ENCODE measurements at places on chromosomes 2 and 18. TPM values are rescaled to one million over a fixed set of nuclear protein-coding genes. Genes with fewer than 3 reads are reported as not detected.

GRCh38 chr2:238376884-238377391 lies 49.8 kb upstream of the ASB1 start:
- no peak for DNase-seq

GRCh38 chr2:3126911-3127621 lies 250.6 kb downstream of the EIPR1 start:
- no peak for DNase-seq

GRCh38 chr18:62354151-62354550 lies 29.0 kb downstream of the TNFRSF11A start:
- DNase-seq = no peak

DNA sequence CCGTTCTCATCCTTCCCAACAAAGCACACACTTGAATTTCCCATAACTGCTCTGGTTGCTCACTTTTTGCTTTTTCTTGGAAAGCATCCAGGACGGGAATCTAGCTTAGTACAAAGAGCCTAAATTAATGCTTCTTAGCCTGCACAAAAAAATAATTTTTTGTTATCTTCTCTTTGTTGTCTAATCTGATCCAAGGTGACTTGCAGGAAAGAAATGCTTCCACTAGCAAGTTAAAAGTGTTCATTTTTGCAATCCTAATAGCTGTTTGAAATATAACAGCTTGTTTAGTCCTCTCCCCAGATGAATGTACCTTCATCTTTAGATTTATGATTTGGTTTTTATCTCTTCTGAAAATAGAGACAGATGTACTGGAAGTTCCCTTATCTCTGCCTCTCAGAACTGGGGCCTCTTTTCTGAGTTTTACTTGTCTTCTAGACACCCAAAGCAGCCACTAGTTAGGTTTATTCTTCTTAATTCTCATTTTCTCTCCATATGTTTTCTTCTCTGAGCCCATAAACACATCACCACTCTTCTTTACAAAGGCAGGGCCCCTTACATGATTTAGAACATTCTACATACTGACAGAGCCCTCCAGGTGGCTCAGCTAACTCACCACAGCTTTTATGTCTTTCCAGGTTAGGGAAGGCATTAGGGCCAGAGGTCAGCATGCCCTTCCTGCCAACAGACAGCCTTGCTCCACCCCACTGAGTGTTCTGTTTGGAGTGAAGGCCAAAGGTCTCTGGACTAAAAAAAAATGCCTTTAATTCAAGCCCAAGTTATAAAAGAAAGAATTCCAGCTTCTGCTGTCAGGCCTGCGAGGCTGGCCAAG lies 74.7 kb upstream of the MAP4K3 start:
- DNase-seq = no peak

The RUFY4 gene
- total RNA-seq = not detected

GRCh38 chr2:64540615-64541014 lies 16.5 kb downstream of the AFTPH start:
- DNase-seq = no peak

All from heart left ventricle (tissue), 16 donors.